ENCODE measurements at places on chromosomes 4 and X. TPM values are rescaled to one million over a fixed set of nuclear protein-coding genes. Genes with fewer than 3 reads are reported as not detected.

AFAP1 gene
- 9.5 TPM for total RNA-seq

RPGR gene
- 29.0 TPM for total RNA-seq

KLHL4 gene
- not detected for total RNA-seq

TMPRSS11F gene
- not detected for total RNA-seq

SHROOM2 gene
- not detected for total RNA-seq

MAGEA1 gene
- total RNA-seq: not detected

CLDN34 gene
- not detected for total RNA-seq

STARD8 gene
- total RNA-seq: 1.3 TPM

FGF5 gene
- 0.09 TPM for total RNA-seq

DUSP21 gene
- total RNA-seq: not detected

ATP1B4 gene
- not detected for total RNA-seq

DNA sequence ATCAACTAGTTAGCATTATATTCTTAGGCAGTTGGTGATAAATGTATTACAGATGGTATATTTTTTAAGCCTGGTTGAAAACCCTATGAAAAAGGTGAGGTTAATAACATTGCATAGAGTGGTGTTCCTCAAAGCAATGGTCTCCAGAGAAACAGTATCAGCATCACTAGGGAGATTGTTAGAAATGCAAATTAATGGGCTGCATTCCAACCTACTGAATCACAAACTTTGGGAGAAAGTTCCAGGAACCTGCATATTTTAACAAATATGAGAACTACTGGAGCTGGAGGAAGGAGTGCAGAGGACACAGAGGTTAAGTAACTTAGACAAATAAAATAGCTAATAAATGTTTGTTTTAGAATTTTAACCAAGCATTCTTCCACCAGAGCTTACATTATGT, 166.9 kb upstream of the PCDH10 start:
- DNase-seq: no peak

- DNase-seq: no peak
Measured at GRCh38 chr4:139560406-139561104, 4.5 kb upstream of the SETD7 start.

DNA sequence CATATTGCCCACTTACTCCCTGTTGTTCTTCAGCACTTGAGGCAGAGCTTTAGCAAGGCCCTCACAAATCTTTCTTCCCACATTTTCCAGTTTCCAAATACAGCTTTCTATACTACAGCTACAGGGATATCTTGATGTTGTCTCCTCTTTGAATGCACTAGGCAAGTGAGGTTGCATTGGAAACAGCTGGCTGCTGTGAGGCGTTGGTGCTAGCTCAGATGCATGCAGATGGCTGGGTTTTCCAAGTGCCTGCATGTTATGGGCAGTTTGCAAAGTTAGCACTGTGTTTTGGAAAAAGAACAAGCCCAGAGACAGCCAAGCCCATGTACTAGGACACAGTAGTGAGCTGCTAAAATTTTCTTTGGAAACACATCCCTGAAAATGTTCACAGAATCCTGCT, 315.1 kb upstream of the RASGEF1B start:
- no peak for DNase-seq

DNA sequence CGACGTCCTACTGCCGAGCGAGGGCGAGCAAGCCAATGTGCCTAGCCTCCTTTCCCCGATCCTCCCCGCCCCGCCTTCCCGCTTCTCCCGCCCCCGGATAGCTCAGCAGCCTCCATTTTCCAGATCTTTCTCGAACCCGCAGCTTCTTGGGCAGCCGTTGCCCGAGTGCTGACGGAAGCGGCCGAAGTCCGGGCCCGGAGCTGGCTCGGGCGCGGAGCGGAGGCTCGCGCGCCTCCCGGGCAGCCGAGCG, 172 bp upstream of the HSPA4L start:
- DNase-seq: no peak

- DNase-seq: no peak
Measured at GRCh38 chrX:104921584-104922205, 298.8 kb downstream of the TEX13A start.

- DNase-seq: no peak
Measured at GRCh38 chr4:168484626-168485025, 4.3 kb upstream of the DDX60L start.

DNA sequence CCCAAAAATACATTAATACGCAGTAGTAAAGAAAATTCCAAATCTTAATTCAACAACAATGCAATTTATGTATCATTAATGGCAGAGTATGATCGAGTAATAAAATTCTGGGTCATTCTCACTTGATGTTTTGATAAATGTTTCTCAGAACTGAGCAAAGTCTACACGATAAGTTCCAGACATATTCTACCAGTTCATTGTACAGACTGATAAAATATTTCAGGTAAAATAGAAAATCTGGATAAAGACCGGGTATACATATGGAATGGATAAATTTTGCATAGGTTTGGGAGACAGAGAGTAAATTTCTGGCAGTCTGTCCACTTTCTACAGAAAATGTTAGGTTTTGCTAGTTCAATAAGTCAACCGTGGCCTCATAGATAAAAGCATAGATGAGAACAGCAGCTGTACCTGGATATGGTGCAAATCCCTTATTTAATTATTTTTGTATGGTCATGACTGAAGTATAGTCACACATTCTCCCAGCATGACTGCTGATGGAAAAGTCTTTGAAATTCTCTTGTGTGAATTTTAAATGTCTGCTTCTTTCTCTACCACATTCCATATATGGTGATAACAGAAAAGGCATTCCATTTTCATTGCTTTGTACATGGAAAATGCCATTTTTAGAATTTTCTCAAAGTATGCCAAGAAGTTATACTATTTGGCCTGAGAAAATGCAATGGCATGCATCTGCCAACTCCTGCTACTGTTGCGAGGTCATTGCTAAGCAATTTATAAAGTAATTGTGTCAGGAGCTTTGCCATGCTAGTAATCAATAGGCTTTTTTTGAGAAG, 301.9 kb upstream of the ARSJ start:
- no peak for DNase-seq

DNA sequence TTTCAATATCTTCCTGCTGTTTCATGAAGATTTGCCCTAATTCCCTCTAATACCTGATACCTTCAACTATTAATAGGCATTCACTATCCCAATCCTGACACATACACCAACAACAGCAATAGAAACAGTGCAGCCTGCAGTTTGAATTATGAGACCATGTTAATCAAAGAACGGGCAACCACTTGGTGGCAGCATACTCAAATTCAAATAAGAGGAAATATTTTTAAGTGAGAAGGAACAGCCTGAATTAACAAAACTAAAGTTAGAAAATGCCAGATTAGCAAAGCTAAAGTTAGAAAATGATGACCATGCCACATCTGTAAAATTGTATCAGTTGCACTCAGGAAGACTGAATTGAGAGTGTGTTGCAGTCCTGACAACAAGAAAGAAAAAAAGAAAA, 204.9 kb downstream of the SMARCA1 start:
- no peak for DNase-seq

DNA sequence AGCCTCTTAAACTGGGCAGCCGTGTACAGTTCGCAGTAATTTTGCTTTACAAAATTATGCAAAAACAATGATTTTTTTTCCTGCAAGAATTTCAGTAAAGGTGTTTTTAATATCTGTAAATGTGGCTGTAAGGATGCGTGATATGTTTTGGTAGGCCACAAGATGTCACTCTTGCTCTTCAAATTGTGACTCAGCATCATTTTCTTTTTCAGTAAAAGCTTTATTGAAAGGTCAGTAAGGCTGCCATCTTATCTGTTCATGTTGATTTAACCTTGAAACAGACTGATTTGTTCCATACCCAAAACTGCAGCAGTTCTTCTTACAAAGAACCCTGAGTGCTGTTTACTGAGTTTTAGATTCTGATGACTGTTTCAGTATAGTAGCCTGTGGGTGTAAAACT, 39.9 kb downstream of the TXLNG start:
- no peak for DNase-seq

GRCh38 chrX:40318801-40319200, 221.0 kb upstream of the BCOR start:
- no peak for DNase-seq

GRCh38 chrX:118545510-118545909, 49.9 kb downstream of the DOCK11 start:
- DNase-seq: no peak

DNA sequence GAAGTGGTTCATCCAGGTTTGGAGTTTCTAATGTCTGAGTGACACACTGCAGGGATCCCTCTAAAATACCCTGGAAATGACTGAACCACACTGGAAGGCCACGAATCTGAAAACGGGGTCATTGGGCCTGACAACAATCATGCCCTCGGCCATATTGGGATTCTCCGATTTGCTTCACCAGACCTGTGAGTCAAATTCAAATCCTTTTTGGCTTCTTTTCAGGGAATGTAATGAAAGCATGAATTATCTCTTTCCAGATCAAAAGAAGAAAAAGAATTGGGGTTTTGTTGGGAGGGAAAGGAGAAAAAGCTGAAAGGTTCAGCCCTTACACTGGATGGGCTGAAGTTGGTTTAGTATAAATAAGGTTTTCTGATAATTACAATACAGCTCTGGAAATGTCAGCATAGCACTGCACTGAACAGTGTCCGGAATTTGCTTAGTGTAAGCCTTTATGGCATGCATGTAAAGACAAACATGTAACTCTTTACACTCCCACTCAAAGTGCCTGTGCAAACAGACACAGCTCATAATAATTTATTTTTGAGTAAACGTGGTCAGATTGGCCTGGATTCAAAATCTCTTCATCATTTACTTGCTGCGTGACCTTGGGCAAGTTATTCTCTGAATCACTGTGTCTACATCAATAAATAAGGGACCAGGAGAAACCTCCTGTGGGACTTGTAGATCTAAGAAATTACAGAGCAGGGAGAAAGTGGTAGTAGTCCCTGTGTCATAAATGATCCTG, 21.4 kb downstream of the CT47C1 start:
- no peak for DNase-seq

DNA sequence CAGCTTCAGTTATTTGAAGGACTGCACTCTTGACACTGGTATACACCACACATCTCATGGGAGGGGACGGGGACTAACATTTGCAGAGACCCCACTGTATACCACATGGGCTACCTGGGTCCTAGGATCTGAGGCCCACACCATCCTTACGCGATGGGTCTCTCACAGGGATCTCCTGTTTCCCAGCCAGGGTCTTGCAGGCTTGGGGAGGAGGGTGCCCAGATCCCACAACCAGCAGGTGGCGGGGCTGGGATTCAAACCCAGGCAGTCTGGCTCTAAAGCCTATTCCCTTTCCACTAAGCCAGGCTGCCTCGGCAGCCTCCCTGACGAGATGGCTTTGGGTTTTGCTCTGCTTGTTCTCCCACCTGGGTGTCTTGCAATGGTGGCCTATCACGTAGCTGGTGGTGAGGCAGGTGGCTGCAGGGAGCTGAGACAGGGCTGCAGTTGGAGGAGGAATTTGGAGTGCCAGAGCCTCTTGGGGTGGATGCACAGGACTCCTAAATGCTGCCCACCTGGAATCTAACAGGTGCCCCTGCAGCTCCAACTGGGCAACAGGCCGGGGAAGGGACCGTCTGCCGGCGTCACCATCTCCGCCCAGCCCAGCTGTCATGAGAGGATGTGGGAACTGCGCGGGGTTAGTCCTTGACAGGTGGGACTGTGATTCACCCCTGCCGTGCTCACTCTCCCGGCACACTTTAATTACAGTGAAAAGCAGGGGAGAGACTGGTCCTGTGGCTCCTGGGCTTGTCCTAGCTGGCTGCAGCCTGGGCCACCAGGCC, 110.7 kb downstream of the PSAPL1 start:
- DNase-seq: peak; percentile 60

DNA sequence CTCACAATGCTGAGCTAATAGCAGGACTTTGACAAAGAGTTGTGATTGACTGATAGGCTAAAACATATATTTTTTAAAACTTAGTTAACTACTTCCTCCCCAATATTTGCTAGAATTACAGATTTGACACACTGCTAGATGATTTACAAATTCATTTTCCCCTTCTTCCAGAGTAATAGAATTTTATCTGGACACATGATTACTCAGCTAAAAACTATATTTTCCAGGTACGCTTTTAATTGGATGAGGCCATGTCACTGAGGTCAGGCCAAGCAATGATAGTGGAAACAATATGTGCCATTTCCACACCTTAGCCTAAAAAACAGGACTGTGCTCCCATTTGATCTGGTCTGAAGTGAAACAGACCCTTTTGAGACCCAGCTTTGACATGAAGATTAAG, 193.3 kb upstream of the PGRMC2 start:
- DNase-seq: no peak

- DNase-seq: no peak
Measured at GRCh38 chr4:92241094-92241493, 62.7 kb upstream of the GRID2 start.

GRCh38 chr4:152805818-152806217, 26.1 kb downstream of the ARFIP1 start:
- no peak for DNase-seq

DNA sequence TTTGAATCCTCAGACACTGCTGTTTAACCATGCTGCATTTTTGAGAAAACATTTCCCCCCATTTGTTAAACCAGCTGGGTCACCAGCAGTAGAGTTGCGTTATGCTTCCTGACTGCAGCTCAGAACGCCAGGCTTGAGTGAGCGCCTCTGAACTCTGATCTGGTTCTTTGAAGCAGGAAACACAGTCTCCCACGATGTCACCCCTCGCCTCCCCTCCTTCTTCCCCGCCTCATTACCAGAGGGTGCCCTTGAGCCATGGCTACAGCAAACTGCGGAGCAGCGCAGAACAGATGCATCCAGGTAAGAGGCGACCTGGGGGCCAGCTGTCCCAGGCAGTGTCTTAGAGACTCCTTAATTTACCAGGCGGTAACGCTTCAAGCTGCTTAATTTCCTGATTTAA, 78.4 kb downstream of the REPS2 start:
- DNase-seq: no peak

- no peak for DNase-seq
Measured at GRCh38 chr4:112954286-112954685, 95.2 kb upstream of the ANK2 start.

DNA sequence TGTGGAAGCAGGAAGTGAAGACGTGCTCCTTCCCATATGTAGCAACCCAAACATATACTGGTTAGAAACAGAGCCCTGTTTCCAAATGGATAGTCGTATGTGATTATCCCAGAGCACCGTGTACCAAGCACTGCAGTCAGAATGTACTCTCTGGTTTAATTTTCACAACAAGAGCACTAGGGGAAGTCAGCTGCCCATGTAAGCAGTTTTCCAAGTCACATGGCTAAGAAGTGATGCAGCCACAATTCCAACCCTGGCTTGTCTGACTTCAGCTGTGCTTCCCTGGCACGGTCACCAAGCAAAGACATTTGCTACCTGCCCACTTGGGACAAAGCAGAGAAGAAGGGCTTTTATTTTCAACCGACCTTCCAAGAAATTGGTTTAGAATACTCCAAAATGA, 28.2 kb upstream of the CEP135 start:
- DNase-seq: no peak

GRCh38 chr4:67054896-67055295, 490.4 kb downstream of the CENPC start:
- DNase-seq: no peak

DNA sequence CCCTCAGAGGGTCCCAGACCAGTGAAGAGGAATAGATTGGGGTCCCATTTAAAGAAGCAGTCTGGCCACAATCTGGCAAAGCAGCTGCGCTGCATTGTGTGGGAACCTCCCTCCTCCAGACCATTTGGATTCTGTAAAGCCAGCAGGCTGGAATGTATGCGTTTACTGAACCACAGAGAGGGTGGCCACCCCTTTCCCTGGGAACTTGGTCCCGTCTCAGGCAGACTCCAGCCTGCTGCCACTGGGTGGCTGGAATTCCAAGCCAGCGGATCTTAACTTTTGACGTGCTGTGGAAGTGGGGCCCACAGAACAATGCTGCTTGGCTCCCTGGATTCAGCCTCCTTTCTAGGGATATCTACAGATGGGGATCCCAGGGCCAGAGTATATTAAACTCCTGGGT, 307.2 kb downstream of the DACH2 start:
- DNase-seq: no peak

GRCh38 chrX:13371186-13371585, 51.3 kb upstream of the ATXN3L start:
- DNase-seq: no peak

- no peak for DNase-seq
Measured at GRCh38 chr4:110415478-110415877, 60.5 kb upstream of the ENPEP start.

Data from natural killer cell (primary cell).